ENCODE measurements at places on chromosomes 1 and 21. TPM values are rescaled to one million over a fixed set of nuclear protein-coding genes. Genes with fewer than 3 reads are reported as not detected.

TMEM51 gene
- 8.6 TPM for total RNA-seq

FCGR3B gene
- total RNA-seq: not detected

FAM131C gene
- total RNA-seq: under 0.01 TPM

DENND2C gene
- 2.2 TPM for total RNA-seq

MMEL1 gene
- total RNA-seq: not detected

MTARC2 gene
- 1.4 TPM for total RNA-seq

RAB7B gene
- total RNA-seq: 1.3 TPM

TSEN15 gene
- 32.4 TPM for total RNA-seq

C8A gene
- under 0.01 TPM for total RNA-seq

FAM72C gene
- 0.42 TPM for total RNA-seq

SLC41A1 gene
- 45.8 TPM for total RNA-seq

CFHR2 gene
- not detected for total RNA-seq

C1orf185 gene
- total RNA-seq: not detected

Measured in smooth muscle cell of the umbilical artery (primary cell).